ENCODE measurements at places on chromosomes 16 and 17.

GRCh38 chr17:34261568-34262337 is 6.7 kb downstream of the CCL2 start:
- DNase-seq, result no peak

- DNase-seq, result peak; percentile 8
Measured at GRCh38 chr17:36641877-36642845, 40.8 kb downstream of the MRM1 start.

GRCh38 chr17:62592341-62593099 is 35.0 kb upstream of the MRC2 start:
- DNase-seq, result peak; percentile 8

DNA sequence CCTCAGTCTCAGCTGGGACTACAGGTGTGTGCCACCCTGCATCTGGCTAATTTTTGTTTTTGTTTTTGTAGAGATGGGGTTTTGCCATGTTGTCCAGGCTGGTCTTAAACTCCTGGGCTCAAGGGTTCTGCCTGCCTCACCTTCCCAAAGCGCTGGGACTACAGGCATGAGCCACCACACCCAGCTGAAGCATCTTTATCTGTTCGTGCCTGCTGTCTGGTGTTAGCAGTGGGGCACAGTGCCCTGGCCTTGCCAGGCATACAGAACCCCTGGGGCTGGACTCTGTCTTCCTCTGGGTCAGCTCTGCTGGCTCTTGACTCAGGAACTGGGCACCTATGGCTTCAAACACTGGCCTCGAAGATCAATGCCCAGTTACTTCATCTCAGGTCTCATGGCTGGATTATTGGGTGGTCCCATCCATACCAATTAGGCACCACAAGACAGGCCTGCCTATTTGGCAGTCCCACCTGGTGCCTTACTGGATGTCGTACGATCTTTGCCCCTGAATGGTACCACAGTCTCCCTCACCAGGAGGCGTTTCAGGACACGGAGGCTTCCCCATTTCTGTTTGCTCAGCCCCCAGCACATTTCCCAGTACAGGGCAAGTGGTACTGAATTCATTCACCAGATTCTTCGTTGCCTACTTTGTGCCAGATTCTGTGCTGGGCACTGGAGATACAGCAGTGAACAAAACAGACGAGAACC is 99.3 kb downstream of the RAB11FIP4 start:
- DNase-seq, result no peak

- peak; percentile 39 for DNase-seq
Measured at GRCh38 chr17:13750816-13751793, 149.4 kb upstream of the HS3ST3A1 start.

DNA sequence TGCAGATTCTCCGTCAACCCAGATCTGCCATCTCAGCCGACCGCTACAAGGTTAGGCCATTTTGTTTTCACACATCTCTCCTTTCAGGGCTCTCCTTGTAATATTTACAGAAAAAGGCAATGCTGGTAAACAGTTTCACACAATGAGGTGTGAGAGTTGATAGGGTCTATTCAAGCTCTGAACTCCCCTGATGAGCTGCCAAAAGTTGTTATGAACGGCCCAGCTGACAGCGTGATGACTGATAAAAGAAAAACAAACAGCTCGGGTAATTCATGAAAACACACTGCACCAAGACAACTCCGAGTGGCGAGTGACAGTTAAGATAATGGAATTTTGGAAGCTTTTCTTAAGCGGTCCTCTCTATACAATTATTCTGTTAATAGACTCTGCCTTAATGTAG is 68.1 kb upstream of the IRX5 start:
- no peak for DNase-seq
